ENCODE measurements at places on chromosomes 16 and 17.

DNA sequence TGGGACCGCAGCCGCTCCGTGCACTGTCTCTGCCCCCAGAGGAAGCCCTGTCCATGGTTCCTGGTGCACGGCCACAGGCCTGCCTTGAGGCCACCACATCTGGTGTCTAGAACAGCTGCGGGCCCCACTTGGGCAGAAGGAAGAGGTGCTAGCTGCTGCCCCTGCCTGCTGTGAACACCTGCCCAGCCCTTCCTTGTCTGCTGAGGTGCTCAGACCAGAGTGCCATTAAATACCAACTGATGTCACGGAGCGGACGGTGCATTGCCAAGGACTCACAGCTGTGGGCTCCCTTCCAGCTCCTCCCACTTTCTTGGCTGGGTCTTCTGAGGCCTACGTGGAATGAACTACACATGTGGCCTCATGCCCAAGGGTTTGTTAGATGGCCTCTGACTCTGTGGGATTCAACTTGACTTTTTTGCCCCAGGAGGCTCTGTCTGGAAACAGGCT lies 146.1 kb downstream of the RAB11FIP4 start:
- DNase-seq: no peak

DNA sequence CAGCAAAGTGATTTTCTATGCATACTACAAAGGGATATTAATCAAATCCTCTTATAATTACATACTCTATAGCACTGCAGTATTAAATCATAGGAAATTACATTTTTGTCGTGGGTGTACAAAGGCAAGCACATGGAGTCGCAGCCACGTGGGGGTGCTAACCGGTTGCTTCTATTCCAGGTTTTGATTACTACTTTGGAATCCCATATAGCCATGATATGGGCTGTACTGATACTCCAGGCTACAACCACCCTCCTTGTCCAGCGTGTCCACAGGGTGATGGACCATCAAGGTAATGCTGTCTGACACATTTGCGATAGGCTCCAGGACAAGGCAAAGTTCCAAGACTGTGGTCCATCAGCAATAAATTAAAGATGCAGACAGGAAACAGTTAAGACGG lies 60.1 kb downstream of the ARSG start:
- DNase-seq: peak; percentile 13

GRCh38 chr16:11396241-11397048 lies 51.2 kb downstream of the RMI2 start:
- DNase-seq: peak; percentile 33

DNA sequence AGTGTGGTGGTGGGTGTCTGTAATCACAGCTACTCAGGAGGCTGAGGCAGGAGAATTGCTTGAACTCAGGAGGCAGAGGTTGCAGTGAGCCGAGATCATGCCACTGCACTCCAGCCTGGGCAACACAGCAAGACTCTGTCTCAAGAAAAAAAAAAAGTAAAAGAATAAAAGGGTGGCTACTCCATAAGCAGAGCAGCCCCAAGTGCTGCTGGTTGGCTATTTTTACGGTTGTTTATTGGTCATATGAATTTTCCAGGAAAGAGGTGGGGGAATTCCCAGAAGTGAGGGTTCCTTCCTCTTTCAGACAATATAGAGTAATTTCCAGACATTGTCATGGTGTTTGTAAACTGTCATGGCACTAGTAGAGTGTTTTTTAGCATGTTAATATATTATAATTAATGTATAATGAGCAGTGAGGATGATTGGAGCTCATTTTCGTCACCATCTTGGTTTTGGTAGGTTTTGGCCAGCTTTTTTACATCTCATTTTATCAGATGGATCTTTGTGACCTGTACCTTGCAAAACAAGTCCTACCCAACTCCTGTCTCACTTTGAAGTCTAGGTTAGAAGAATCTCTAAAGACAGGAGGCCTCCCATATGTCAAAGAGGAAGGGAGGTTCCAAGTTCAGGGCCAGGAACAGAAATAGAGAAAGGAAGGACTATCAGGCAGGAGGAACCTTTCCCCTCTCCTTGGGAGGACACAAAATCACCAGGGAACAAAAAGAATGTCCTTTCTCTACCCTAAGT lies 39.1 kb downstream of the HOXB1 start:
- DNase-seq: no peak

- peak; percentile 12 for DNase-seq
Measured at GRCh38 chr17:31008374-31009041, 37.7 kb downstream of the RNF135 start.

DNA sequence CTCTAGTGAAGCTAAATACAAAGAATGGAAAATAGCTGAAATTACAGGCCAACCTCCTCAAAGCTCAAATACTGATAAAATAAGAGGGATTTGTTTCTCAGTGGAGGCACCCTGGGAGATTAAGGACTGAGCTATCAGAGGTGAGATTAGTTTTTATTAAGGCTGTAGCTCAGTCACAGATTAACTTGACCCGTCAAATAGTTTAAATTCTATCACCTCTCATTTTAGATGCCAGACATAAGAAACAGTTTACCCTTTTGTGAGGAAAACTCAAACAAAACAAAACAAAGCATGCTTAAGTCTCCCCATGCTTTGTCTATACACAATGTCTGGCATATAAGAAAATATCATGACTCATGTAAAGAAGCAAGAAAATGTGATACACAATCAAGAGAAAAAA lies 208.3 kb upstream of the PMFBP1 start:
- DNase-seq: no peak

GRCh38 chr17:7647018-7647417 lies 3.7 kb upstream of the ATP1B2 start:
- DNase-seq: no peak

DNA sequence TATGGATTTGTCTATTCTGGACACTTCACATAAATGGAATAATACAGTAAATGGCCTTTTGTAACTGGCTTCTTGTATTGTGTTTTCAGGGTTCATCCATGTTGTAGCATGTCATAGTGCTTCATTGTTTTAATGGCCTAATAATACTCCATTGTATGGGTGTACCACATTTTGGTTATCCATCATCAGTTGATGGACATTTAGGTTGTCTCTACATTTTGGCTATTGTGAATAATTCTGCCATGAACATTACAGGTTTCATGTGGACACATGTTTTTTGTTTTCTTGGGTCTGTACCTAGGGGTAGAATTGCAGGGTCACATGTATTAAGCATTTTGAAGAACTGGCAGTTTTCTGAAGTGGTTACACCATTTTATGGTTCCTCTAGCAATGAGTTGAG lies 223.5 kb upstream of the CACNG5 start:
- DNase-seq: no peak

DNA sequence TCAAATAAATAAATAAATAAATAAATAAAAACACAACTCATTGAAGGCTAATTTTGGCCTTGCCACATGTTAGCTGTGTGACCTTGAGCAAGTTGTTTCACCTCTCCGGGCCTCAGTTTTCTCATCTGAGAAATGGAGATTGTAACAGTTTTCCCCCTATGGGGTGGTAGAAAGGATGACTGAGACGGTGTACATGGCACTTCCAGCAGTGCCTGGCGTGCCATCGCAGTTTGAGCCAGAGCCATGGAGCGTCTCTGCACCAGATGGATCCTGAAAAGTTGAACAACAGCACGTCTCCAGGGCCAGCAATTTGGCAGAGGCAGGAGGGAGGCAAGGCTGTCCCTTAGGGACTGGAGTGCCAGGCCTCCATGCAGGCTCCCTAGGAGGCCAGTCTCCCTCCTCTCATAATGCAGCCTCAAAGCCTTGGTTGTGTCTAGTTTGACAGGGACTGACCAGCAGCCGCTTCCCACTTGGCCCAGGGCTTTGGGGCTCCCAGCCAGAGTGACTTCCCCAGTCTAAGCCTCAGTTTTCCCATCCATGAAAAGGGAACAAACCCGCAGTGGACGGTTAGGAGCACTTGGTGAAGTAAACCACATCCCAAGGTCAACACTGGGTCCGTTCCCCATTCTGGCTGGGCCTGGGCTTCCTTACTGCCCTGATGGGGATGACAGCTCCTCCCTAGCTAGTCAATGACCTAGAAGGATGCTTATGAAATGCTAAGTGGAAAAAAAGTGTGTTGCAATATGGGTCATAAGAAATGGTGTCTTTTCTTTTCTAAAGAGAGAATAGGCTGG lies 19.3 kb downstream of the SOCS1 start:
- no peak for DNase-seq

DNA sequence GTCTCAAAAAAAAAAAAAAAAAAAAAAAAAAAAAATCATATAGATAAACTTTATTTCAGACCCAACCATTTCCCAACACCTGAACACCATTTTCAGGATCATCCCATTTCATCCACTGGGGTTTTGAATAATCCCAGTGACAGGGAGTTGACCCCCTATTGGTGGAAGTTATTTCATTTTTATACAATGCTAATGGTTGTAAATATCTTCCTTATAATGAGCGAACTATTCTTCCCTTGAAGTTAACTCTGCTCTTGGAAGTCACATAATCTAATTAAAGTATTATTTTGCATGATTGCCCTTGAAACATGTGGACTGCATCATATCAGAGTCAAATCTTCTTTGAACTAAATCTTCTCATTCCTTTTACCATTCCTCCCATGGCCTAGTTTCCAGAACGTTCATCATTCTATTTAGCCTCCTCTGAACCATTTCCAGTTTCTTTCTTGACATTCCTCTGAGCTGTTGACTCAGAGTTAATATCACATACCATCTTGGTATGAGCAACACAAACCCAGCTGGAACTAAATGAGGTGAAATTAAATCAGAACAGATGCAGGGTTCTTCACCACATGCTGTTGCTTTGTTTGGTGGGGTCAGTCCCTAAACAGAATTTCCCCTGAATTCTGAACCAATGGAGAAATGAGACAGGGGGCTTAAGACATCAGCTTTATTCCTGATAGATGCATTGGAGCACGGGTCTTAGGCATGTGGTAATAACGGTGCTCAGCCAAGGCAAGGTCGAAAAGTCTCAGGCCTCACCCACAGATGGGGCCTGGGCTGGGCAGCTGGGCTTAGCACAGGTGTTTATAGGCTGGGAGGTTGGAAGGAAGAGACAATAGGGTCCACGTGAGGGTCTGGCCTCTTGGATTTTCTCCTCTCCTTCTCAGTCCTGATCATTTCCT lies 8.9 kb downstream of the HSD17B2 start:
- peak; percentile 89 for DNase-seq

- DNase-seq: no peak
Measured at GRCh38 chr16:19132898-19133297, 19.1 kb downstream of the ITPRIPL2 start.

GRCh38 chr16:30395155-30395991 lies at the start of gene ZNF48:
ZNF48 (plus strand) TSS chr16:30395420; CDS start chr16:30395795, 375 bp downstream.
- DNase-seq: peak; percentile 57

GRCh38 chr17:10022416-10022815 lies 117.3 kb upstream of the RCVRN start:
- DNase-seq: no peak

DNA sequence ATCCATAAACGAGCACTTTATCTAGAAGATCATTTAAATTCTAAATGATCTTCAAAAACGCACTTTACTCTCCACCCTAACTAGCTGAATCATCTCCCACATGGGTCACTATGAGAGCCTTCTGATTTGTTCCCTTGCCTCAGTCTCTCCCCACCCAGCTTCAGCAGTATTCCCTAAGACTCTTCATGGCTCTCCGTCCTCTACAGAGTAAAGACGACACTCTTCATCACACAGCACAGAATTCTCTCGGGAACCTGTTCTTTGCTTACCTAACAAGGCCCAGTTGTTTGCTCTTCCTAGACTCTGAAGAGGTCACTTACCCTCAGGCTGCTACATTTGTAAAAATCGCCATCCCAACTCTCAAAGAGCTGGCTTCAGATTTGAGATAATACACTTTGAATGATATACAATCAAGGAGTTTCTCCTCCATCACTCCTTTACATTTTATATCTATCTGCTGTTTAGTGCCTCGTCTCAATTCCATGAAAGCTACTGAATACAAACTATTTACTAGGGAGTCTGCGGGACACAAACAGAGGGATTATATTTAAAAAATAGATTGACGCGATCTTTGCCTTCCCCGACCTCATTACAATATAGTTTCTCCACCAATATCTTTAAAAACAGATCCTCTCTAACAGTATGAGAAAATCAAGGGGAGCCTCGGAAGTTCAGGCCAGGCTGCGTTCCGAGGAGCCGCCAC lies 511 bp upstream of the LIG3 start:
- no peak for DNase-seq

GRCh38 chr16:50313596-50314478 lies 47.5 kb downstream of the ADCY7 start:
- DNase-seq: no peak

- no peak for DNase-seq
Measured at GRCh38 chr17:37430051-37430627, 23.5 kb downstream of the TADA2A start.

DNA sequence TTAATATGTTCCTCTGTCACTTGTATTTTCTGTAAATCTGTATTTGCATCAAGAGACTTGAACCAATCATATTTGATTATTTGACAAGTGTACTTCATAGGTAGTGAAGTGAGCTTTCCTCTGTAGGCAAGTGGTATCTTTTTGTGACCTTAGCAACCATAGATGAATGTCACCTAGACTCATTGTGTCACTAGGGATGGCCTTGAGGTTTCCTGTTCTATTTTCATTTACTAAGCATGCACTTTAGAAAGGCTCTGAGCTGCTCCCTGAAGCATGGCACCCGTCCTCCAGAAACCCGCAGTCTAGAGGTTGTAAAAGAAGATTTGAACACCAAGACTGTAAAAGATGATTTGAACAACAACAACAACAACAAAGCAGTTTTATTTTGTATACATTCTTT lies 151.7 kb downstream of the PRKCB start:
- no peak for DNase-seq

DNA sequence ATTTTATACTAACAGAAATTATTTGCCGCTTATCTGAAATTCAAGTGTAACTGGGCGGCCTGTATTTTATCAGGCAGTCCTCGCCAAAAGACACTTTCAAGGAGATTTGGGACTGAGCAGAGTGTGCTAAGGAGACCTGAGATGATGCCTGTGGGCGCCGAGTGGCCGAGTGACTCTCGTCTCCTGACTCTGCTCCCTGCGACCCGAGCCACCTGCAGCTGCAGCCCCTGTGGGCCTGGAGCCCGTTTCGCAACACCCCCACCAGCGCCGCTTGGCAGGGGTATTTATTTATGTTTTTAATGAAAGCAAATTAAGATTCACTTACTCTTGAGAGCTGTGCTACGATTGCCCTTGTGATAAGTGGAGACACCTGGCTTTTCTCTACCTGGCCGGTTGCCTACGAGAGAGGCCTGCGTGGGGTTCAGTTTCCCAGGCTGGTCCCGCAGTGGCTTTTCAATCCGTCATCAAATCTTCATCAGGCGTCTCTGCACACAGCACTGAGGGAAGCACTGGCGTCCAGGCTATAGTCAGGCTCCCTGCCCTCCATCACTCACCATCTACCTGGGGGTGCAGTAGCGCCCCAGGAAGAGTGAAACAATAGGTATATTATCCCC lies 124.0 kb downstream of the SEC14L1 start:
- no peak for DNase-seq

GRCh38 chr17:4599505-4600281 lies 15.4 kb downstream of the SMTNL2 start:
- peak; percentile 52 for DNase-seq

- DNase-seq: no peak
Measured at GRCh38 chr17:74516561-74517328, 14.5 kb downstream of the CD300LB start.

DNA sequence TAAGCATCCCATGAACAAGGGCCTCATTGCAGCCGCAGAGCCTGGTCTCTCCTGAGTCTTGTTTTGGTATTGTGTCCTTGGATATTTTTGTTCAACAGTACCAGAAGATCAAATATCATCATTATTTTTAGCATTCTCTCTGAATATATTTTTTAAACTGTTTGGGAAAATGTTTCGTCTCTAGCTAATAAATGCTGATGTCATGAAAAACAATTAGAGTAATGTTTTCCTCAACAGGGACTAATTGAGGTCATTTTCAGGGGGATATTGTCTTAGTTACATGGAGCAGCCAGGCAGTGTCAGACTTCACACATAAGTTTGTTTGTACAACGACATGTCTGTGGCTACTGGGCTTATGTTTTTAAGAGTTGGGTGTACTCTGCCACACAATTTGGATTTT lies 805.3 kb upstream of the SOX9 start:
- no peak for DNase-seq
